NCI-H2081 treated with DMSO at 0.1 percent for 48 hours (cell line): ENCODE measurements at places on chromosomes 4 and X.

- no peak for DNase-seq
These were observed 149.3 kb downstream of the SPRY1 start for GRCh38 chr4:123545667-123546572.

- no peak for DNase-seq
These were observed 10.4 kb upstream of the NUDT6 start for GRCh38 chr4:122932763-122933162.

- no peak for DNase-seq
These were observed 615.1 kb downstream of the ANKRD50 start for GRCh38 chr4:124097447-124097846.

GRCh38 chr4:113614414-113614813, 147.1 kb downstream of the CAMK2D start:
- no peak for DNase-seq

GRCh38 chr4:95742872-95743271, 97.0 kb upstream of the PDHA2 start:
- no peak for DNase-seq

DNA sequence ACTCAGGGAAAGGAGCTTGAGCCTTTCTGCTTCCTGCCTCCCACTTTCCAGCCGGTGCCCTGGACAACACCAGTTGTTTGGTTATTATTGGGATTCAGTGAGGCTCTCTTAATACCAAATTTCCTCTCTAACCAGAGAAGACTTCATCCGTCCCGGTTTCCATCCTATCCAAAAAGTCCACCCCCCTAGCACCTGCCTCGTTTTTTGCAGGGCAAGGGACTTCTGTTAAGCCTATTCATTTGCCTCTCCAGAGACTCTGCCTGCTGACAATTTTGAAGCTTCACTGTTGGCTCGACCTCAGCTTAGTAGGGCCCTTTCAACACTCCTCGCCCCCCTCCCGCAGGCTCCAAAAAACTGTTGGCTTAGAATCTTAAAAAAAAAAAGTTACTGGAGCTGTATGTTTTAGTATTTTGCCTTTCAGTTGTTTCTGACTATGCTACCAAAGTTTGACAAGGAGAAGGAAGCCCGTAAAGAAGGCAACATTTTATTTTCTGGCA, 779 bp upstream of the PRSS12 start:
- no peak for DNase-seq

GRCh38 chr4:135838889-135839288, 1637.3 kb upstream of the PABPC4L start:
- DNase-seq, result no peak

GRCh38 chr4:155026715-155027114, 181.7 kb upstream of the NPY2R start:
- DNase-seq, result no peak

- DNase-seq, result no peak
These were observed 987.7 kb upstream of the GRIA3 start for GRCh38 chrX:122196343-122196742.

- no peak for DNase-seq
These were observed 902.3 kb upstream of the SLIT2 start for GRCh38 chr4:19349416-19349815.

DNA sequence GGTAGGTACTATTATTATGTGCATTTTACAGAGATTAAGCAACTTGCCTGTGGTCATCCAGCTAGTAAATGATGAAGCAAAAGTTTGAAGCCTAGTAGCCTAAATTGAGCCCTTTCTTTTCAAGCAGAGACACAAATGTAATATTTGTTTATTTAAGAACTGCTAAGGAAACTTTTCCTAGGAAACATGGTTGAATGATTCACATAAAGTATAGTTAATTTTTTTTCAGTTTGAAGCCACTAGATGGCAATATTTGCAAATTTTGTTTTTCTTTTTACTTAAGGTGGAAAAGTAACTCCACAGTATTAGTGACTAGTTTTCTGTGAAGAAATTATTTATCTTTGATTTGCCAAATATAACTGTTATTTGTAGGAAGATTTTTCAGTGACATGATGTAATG, 52.8 kb upstream of the ANKRD17 start:
- no peak for DNase-seq

GRCh38 chr4:153169776-153170175, 34.5 kb upstream of the TRIM2 start:
- no peak for DNase-seq

GRCh38 chrX:39309721-39310152, 508.5 kb downstream of the MID1IP1 start:
- no peak for DNase-seq

DNA sequence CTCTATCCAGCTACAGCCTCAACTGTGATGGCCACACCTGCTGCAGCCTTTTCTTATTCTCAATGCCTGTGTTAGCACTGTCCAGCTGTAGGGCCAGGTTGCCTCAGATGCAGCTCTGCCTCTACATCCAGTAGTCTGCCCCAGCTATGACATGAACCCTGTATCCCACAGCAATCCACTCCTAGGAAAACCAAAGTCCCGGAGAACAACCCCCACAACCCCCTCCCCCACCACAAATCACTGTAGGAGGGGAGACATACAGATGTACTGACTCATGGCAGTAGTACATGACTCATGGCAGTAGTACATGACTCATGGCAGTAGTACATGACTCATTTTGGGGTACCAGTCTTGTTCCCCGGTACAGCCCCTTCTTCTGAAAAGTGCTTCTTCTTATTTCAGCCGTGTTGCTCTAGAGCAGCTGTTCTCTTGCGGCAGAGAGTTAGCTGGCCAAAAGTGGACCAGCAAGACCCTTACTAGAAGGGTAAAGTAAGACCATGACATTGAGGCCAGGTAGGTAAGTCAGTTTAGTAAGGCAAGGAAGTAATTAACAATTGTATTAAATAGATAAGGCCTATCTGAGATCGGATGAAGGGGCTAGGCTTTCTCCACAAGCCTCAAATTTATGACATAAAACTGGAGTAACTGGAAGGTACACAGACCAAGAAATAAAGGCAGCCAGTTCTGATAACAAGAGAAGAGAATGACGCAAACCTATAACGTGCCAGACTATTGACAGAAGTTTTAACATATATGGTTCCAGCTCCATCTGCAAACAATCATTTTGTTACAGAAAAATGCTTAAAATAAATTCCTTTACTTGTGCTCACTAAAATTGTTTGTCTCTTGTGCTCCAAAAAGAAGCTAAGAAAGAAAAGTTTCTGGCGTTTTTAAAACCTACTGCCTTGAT, 221.4 kb downstream of the TACR3 start:
- no peak for DNase-seq

GRCh38 chr4:105283501-105283900, 136.8 kb downstream of the TET2 start:
- no peak for DNase-seq

GRCh38 chrX:90883479-90883878, 551.2 kb upstream of the PABPC5 start:
- no peak for DNase-seq

DNA sequence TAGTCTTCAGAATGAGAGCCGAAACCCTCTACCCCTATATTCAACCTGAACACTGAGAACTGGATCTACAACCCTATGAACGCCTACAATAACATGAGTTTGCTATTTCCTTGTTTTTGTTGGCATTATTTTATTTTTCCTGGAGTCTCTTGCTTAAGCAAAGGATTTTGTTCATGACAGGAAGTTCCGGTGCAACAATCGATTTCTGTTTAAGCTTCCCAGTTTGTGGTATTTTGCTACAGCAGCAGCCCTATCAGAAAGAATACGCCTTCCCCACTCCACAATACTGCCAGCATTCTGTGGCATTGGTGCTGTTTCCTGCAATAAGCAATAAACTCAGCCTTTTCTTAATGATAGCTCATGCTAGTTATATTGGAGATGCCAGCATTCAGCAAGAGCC, 60.9 kb downstream of the NPY5R start:
- no peak for DNase-seq

GRCh38 chr4:102139132-102139573, 206.1 kb downstream of the SLC39A8 start:
- DNase-seq, result no peak

DNA sequence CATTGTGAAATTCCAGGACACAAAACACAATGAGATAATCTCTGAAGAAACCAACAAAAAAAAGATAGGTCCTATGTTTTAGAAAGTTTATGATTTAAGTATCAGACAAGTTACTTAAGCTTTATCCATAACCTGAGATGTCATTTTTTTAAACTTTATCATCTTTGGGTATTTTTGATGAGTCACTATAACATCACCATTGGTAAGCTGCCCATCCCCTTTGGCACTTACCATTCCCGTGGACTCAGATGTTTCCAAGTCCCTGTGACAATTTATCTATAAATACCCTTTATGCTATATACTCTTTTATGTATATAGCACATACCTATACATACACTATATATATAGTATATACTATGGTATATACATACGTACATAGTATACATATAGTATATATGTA, 198.9 kb upstream of the GEMIN8 start:
- DNase-seq, result no peak

DNA sequence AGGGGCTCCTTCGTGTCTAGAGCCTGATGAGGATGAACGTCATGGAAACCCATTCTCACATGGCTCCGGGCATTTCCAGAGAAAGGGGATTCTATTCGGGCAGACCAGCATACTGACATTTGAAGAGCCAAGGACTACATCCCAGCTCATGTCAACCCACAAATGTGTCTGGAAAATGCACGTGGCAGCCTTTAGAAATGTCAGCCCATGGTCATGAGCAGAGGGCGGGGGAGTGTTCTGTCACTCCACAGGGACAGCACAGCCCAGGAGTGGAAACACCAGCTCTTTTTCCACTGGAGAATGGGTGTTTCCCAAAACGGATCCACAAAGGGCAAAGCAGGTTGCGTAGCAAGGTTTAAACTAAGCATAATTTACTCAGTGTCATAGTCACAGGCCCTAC, 207.0 kb downstream of the BCOR start:
- no peak for DNase-seq

DNA sequence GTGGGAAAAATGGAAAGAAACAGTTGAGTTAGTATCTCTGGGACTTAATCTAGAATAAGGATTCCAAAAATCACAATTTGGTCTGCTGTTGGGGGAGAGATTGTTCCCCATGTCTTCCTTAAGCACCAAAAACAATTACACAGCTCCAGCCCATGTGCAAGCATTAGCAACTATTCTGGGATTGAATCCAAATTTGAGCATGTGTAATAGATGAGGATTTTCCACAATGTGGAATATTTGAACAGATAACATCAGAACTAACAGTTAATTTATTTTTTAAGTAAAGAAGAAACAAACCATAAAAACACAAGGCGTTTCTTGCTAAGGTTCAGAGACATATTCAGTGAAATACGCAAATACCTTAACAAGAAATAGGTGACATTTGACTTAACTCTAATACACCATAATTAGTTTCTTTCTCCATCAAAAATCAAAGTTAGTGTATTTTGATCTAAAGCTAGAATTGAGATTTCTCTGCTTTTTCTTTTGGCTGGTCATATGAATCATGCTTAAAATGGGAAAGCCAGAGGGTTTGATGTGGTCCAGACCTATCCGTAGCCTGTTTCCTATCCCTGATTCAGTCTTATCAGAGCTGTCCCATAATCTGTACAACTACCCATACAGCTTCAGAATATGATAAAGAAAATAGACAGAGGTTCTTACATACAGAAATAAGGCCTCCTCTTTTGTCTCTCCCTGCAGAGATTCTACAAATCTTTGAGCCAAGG, 413.4 kb downstream of the PACRGL start:
- DNase-seq, result no peak
